ENCODE measurements at places on chromosomes 6 and 20. TPM values are rescaled to one million over a fixed set of nuclear protein-coding genes. Genes with fewer than 3 reads are reported as not detected.

C20orf202 gene
- total RNA-seq: not detected

DNA sequence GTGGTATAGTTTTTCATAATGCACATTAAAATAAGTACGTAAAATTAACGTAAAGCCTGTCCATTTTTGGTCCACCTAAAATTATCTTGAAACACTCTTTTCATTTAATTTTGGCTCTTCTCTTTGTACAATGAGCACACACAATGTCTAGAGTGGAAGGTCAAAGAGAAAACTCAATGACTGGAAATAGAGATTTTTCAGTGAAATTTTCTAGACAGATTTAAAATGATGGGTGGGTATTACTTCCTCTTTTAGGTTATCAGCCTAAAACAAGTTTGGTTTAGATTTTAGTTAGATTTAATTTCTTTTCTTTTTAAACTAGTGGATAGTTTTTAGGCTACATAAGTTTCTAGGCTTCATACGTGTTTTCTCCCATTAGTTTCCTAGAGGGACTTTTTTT lies 24.9 kb downstream of the DSE start:
- H3K4me1 ChIP-seq: peaks cover 14% of the 10 kb centered on the region
- H3K27me3 ChIP-seq: no peaks in the 10 kb centered on the region
- no peaks in the 10 kb centered on the region for H3K36me3 ChIP-seq
- no peak for DNase-seq
- H3K27ac ChIP-seq: no peak overlapping the region

- H3K27me3 ChIP-seq: no peaks in the 10 kb centered on the region
- H3K4me1 ChIP-seq: no peaks in the 10 kb centered on the region
- no peak overlapping the region for H3K4me3 ChIP-seq
- DNase-seq: no peak
- H3K36me3 ChIP-seq: no peaks in the 10 kb centered on the region
Observed at GRCh38 chr20:1858871-1859270, 36.3 kb upstream of the SIRPA start.

DNA sequence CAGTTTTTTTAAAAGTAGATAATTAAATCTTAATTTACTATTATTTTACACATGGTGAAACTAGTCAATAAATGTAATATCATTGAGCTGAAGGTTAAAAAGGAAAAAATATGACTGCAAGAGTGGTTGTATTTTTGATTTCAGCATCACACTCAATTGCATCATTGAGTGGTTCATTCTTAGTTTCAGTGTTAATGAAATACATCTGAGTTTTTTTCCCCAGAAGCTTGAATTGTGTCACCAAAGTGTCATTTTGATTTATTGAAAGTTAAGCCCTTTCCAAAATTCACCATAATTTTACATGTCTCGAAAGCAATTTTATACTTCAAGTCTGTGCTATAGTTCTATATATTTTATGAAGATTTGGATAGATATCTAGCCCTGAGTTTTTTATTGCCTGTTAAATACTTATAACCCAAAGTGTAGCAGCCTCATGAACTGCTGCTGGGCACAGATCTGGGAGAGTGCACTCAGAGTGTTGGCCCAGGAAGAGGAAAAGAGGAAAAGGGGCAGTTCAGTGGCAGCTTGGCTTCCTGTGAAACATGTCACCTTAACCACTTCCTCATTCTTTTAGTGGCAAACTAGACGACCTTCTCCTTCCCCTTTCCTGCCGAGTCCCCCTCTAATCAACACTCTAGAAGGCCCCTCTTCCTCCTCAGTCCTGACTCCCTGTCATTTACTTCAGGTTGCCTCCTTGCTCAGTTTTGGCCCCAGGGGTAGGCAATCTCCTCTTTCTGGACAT lies 140.7 kb downstream of the ESR1 start:
- H3K4me1 ChIP-seq: peaks cover 10% of the 10 kb centered on the region
- H3K36me3 ChIP-seq: no peaks in the 10 kb centered on the region
- DNase-seq: no peak

DNA sequence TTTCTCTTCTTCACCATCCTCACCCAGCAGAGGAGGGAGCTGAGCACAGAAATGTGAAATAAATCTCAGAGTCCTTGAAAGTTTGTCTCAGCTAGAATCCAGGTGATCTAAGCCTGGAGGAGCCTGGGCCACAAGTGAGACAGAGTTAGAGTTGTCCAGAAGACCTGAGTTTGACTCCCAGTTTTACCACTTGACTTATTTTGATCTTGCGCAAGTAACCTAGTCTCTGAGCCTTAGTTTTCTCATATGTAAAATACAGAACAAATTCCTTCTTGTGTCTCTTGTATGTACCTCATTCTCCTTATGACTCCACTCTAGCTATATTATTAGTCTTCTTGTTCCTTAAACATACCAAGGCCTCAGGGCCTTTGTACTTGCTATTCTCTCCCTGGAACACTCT lies 36.7 kb downstream of the RALY start:
- peaks cover 27% of the 10 kb centered on the region for H3K4me1 ChIP-seq
- H3K27ac ChIP-seq: no peak overlapping the region
- no peaks in the 10 kb centered on the region for H3K27me3 ChIP-seq
- no peak for DNase-seq
- H3K4me3 ChIP-seq: no peak overlapping the region
- peaks cover 32% of the 10 kb centered on the region for H3K36me3 ChIP-seq

Measured in activated CD4-positive, alpha-beta T cell treated with anti-CD3 and anti-CD28 coated beads, Interleukin-2, amount 10 ng/mL, durations not matched to agents 7 days and 5 days (primary cell).